ENCODE measurements at places on chromosomes 5 and 9.

DNA sequence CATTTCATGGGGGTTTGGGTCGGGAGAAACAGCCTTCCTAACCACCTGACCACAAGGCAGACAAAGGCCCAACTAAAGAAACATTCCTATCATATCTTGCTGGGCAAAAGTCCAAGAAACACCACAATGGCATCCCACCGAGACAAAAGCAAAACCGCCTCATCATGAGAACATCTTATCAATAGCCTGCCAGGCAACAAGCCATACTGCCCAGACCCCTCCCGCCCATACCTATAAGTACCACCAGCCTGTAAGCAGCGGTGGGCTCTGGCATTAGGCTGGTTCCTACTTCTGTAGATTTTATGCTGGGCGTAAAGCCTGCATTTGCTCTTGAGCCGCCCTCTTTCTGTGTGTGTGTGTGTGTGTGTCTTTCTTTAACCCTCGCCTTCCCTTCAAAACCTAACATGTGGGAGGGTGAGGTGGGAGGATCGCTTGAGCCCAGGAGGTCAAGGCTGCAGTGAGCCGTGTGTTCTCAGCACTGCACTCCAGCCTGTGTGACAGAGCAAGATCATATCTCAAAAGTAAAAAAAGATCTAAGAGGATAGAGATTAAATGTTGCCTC, 56.9 kb downstream of the PDE6A start:
- DNase-seq: no peak

DNA sequence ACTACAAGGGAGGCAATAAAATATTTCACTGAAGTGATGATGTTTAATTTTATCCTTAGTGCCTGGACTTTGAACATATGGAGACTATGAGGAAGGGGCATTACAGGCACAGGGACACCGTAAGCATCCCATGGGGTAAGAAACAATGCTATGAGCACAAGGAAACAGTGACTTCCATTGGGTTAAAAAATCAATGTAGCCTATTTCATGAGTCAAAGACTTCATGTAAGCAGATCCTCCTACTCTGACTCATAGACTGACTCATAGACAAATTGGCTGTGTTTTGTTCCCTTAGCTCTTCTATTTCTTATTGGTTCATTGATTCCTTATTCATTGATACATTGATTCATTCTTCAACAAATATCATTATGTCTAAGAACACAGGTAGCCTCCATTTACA, 351.0 kb downstream of the PRELID2 start:
- no peak for DNase-seq

DNA sequence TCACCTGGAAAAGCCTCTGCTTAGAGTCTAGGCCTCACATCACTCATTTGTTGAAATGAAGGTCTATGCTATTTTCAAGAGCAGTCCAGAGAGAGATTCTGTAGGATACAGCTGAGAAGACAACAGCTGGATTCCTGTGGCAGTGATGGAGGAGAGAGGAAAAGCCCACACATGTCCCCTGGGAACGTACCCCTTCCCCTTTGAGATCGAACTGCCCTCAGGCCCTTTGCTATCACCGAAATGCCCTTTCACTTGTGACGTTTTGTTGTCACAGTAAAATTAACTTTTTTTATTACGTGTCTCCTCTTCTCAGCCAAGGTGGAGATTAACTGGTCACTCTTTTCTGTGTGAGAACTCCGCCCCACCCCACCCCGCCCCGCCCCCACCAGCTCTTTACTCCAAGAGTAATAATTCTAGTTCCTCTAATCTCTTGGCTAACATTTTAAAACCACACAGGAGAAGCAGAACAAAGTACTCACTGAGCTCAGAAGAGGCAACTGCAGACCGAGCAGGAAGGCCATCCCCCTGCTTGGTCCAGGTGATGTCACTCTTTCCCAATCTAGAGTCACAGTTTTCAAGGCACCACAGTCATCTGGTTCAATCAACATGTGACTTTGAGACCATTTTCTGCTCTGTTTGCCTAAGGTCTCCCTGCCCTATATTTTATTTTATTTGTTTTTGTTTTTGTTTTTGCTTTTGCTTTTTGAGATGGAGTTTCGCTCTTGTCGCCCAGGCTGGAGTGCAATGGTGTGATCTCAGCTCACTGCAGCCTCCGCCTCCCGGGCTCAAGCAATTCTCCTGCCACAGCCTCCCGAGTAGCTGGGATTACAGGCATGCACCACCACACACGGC, 105.6 kb downstream of the SUSD1 start:
- no peak for DNase-seq

DNA sequence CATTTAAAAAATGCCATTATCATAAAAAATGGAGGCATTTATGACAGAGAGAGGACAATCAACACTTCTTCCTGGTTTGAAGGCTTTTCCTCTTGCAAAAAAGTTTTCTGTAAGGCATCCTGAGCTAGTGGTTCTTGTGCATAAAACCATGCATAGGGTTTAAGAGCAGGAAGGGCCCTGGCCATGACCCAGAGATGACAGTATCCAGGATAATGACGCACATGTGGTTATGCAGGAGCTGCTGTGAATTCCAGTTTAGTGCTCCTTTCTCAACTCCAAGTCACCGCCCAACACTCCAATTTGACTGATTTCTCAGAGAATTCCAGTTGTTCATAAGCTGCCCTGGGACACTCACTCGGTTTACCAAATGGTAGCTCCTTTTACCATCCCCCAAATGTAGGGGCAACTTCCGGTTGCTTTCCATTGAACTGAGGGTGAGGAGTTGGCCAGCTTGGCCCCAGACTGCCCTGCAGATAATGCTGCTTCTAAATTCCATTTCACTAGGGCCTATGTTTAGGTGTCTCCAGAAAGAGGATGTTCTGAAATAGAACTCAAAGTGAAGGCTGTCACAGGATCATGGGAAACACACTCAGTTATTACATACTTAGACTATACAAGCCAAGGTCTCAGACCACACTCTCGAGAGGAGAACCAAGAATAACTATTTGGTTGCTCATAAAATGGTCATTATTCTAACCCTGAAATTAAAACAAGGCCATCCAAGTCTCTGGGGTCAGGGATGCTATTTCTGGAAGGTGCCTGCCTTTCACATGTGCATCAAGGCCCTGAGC, 179.1 kb downstream of the SLIT3 start:
- no peak for DNase-seq

DNA sequence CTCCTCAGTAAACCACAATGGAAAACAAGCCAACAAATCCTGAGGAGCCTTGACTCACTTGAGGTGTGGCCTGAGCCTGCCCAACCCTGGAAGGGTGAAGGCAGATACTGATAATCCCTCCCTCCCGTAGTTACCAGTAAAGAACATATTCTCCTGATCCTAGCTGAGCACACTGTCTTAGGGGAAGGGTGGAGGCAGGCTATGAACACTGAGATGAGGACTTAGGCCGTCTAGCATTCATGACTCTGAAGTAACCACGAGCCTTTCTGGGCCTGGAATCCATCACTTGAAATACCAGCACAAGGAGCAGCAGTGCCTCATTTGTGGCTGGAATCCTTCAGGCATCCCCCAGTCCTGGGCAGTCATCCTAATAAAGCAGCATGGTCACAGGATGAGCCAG, 124.5 kb upstream of the PRLR start:
- DNase-seq: no peak

GRCh38 chr5:33281431-33281843, 159.3 kb upstream of the TARS1 start:
- no peak for DNase-seq

DNA sequence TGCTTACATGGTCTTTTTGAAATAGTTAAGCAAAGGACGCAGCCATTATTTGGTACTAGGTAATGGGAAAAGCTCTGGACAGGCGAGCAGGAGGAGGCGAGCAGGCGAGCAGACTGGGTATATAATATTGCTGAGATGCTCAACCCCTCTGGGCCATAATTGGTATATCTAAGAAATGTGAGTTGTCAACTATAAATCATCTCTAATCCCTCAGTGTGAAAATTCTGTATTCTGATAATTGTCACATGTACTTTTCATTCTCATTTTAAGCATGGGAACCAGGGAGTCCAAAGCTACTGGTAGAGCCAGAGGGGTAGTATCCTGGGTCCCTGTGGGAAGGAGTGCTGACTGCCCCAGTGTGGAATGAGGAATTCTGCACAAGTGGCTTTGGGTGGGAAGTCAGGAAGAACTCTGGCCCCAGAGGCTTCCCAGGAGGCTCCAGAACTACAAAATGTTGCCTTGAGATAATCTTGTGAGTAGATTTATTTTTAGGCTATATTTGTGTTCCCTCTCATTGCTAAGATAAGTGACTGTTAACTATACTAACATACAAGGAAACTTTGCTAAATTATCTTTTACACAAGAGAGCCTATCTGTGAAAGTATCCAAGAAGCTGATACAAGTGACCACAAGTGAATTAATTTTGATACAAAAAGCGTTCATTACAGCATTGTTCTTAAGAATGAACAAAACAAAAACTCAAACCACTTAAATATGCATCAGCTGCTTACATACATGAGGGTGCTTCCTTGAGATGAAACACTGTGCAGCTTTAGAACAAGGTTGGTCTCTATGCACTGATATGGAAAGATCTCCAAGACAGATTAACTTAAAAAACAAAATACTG, 70.5 kb upstream of the TNFAIP8 start:
- no peak for DNase-seq

DNA sequence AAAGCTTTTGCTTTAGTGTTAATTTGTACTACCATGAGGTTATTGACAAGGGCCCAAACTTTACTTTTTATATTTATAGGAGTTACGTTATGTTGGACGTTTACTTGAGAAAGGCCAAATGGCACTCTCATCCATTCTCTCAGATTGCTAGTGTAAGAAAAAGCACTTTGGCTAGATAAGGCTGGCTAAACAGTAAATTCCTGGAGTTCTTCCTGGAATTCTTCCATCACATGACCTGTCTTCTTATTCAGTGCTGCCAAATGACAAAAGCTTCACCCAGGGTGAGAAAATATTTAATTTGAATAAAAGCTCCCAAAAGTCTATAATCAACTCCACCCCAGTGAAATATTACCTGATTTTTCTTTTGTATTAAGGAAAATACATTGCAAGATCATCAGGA, 1568.9 kb upstream of the ACO1 start:
- no peak for DNase-seq

DNA sequence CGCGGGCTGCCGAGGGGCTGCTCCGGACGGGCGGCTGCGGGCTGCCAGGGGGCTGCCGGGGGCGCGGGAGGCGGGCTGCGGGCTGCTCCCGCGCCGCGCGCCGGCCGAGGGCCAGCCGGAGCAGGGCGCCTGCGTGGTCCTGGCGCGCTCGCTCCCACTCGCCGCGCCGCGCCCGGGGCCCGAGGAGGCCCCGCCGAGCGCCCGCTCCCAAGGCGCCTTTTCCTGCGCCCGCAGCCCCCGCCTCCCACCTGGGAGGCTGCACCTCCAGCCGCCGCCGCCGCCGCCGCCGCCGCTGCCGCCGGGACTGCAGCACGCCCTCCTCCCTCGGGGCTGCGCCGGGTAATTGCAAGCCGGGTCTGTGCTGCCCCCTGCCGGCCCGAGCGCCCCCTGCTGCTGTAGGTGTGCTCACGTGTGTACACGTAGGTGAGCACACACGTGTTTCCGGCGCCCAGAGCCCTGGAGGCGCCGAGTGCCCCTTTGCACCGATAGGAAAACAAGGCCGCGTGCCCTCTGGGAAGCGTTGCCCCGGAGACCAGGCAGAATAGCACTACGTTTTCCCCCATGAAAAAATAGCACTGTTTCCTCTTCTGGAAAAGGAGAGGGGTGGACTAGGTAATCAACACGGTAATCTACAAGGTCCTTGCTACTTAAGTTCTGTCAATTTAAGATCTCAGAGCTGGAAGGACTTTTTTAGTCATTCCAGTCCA, at the start of gene EPB41L4B:
TSS of gene EPB41L4B (minus strand) at position 318 of the 707 bp plus-strand sequence. CDS start 613 bp downstream, outside the sequence.
- peak; percentile 74 for DNase-seq

GRCh38 chr5:80686757-80687156, 32.0 kb upstream of the DHFR start:
- DNase-seq: no peak

DNA sequence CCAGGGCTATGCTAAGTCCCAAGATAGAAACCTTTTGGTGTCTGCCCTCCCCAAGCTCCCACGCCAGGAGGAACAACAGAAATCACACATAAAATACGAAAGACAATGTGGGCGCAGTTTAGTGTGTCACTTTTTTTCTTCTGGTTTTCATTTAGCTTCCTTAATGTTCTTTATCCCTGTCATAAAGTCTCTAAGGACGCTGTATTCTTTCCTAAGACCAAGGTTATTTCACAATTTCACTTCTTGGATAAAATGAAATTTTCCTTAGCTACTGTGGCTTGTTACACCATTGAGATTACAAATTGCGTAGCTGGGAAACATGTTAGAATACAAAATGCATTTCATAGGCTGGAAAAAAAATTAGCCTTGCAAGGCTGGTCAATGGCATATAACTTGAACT, 85.4 kb downstream of the GLIS3 start:
- DNase-seq: no peak

DNA sequence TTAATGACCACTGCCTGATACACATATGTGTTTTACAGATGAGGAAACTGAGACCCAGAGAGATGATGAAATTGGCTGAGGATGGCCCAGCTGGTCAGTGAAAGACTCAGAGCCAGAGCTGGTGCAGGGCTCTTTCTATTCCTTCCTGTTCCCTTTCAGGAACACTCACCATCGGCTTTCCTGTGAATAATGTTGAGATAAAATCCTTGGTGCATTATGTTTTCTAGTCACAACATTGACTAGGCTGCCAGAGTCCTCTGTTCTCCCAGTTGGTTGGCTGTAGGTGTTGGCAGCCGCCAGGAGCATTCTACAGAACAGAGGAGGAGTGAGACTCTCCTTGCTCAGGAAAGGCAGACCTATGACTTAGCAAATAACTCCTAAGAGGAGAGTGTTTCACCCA, 14.8 kb downstream of the TGFBI start:
- DNase-seq: no peak

GRCh38 chr5:166909040-166909439, 1382.4 kb upstream of the WWC1 start:
- DNase-seq: no peak

- no peak for DNase-seq
Measured at GRCh38 chr9:36928670-36929349, 105.3 kb downstream of the PAX5 start.

- no peak for DNase-seq
Measured at GRCh38 chr9:21696411-21696871, 106.0 kb upstream of the MTAP start.

DNA sequence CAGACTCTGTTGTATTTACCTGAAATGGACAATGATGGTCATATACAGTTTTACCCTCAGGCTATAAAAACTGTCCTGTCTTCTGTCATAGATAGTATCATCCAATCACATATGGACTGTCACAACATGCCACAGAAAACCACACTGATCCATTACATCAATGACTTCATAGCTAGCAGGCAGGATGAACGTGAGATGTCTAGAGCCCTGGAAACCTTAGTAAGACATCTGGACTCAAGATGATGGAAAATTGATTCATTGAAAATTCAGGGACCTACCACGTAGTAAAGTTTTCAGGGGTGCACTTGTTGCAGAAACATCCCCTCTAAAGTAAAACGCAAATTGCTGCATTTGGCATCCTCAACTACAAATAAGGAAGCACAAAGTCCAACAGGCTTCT, 284.4 kb upstream of the RGMB start:
- DNase-seq: no peak

DNA sequence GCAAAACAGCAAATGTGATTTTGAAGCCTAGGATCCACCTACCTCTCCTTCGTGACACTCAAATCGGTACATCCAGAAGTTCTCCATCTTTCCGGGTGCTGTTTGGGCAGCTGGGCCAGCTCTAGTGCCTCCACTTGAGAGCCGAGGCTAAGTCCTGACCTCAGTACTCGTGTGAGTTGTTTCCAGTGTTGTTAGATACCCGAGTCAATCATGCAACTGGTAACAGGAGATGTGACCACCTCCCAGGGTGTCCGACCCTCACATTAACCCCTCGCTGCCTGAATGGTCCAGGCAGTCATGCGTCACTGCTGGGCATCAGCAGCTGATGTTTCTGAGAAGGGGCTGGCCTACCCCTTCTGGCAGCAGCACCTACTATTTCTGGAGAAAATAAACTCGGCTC, 170.3 kb downstream of the ENTREP1 start:
- no peak for DNase-seq

- no peak for DNase-seq
Measured at GRCh38 chr5:1814183-1815020, 13.2 kb downstream of the NDUFS6 start.
